ENCODE measurements at places on chromosomes 4 and X. TPM values are rescaled to one million over a fixed set of nuclear protein-coding genes. Genes with fewer than 3 reads are reported as not detected.

GRCh38 chrX:120559804-120560203 lies 958 bp downstream of the CUL4B start:
- no peak for DNase-seq

DNA sequence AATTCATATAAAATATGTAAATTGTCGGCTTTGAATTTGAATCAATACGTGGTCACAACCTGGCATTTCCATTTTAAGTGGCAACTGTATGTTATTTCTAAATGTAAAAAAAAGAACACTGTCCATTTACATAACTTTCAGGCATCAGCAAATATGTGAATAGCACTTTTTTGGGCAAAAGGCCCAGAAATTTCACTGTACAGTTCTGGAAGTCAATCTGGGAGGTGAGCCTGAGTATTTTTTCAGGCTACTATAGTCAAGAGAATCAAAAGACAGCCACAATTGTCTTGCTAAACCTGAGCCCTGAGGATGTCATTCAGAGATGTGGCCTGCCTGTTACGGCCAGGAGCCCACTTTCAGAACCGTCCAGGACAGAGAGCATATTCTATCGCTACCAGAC lies 543.9 kb upstream of the MAGEB2 start:
- DNase-seq, result no peak

DNA sequence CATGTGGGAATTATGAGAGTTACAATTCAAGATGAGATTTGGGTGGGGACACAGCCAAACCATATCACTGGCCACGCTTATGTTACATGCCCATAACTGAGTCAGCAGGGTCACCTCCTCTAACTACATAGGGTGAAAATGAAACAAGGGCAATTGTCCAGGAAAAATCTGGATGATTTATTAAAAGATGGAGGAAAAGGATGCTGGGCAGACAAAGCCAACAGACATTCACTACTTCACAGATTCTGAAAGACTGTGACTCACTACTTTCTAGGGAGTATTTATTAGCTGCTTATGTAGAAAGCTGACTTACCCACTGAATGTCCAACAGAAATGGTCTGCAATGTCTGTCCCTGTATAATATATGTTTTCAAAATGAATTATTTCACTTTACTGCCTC lies 72.4 kb downstream of the APBB2 start:
- DNase-seq, result peak; percentile 29

DNA sequence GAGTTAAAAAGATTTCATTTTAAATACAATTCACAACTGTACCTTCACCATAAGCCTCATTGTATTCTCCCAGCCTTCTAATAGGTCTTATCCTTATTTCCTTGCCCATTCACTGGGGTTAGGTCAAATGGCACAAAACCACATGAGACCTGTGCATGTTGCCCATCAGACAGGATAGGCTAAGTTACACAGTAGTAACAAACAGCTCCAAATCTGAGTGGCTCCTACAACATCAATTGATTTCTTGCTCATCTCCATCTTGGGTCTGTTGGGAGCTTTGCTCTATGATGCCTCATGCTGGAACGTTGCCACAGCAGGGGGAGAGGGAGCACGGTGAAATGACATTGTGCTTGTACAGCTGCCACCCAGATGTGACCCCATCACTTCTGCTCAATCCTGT lies 70.6 kb downstream of the DHX15 start:
- DNase-seq, result no peak

The GDPD2 gene
- total RNA-seq, result not detected

DNA sequence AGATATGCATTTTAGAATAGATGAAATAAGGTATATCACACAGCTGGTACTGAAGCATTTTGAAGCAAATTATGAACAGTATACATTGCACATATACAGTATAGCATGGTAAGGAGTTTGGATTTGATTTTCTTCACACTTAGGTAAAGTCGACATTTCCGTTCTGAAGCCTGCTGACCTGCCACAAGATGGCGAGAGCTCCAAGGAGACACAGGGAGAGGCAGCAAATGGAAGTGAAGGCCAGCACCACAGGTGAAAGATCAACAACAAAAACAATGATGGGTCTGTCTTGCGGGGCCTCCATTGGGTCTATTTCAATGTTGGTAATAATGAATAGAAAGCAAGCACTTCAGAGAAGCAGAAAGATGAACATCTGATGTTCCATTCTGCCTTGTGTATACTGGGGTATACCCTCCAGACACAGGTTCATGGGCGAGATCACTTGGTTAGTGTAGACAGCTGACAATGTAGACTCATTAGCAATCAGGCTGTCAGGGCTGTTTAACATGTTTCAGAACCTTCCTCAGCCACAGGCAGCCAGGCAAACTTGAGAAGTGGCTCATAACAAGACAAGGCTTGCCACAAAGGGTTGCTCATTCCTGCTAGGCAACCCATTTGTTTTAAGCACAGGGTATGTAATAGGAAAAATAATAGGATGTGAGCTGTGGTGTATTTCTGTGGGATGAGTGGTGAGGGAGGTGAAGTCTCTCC lies 21.4 kb upstream of the NOX1 start:
- peak; percentile 69 for DNase-seq
